Kidney capillary endothelial cell (primary cell): ENCODE measurements at places on chromosomes 7 and 10.

- no peak for DNase-seq
Observed at GRCh38 chr10:104322416-104322782, 15.9 kb downstream of the ITPRIP start.

- no peak for DNase-seq
Observed at GRCh38 chr7:97430006-97430405, 301.9 kb upstream of the TAC1 start.

GRCh38 chr10:72158176-72158575 is 57.6 kb upstream of the ANAPC16 start:
- no peak for DNase-seq

- DNase-seq: no peak
Observed at GRCh38 chr7:44783407-44783806, 13.1 kb upstream of the PPIA start.

- DNase-seq: no peak
Observed at GRCh38 chr7:33926535-33926934, 21.2 kb downstream of the BMPER start.

DNA sequence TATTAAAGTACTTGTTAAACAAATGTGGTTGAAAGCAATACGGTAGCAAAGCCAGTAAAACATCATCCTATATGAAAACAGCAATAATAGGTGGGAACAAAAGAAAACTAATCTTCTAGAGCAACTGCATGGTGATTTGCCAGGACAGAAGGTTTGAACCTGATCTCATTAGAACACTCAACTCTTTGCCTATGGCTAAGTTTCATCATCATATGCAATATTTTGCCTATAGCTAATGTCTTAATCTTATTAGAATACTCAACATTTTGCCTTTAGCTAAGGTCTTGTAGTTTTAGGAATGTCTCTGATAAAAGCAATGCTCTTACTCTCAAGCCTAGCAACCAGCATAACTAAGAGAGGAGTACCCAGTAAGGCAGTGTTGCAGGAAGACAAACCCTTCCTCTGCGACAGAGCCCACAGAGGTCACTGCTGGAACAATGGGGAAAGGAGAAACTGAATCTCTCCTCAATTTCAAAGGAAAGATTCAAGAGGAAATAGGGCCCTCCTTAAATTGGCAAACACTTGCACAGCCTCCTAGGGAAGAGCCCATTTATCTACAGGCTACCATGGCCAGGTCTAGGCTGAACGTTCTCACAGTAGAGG is 38.3 kb downstream of the CADPS2 start:
- no peak for DNase-seq

- DNase-seq: no peak
Observed at GRCh38 chr7:1917221-1918062, 247.4 kb downstream of the ELFN1 start.

DNA sequence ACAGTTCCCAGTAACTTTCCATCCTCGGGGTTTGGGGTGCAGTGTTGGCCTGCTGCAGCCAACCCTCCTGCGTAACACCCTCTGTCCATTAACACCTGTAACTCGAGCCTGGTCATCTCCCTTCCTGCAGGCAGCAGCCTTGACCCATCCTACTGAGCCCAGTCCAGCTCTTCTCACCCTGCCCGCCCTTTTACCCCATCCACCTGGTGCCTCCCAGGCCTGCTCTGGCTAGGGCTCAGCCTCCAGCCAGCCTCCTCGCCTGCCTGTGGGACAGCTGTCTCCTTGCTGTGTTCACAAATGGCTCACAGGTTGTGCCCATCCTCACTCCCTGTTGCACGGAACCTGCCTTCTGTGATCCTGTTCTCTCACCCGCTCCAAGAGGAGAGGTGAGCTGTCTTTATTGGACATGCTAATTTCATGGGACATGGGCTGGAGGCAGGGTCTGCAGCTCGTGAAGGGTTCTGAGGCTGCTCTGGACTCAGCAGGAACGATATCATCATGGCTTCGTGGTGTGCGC is 277.2 kb upstream of the TCERG1L start:
- DNase-seq: no peak

DNA sequence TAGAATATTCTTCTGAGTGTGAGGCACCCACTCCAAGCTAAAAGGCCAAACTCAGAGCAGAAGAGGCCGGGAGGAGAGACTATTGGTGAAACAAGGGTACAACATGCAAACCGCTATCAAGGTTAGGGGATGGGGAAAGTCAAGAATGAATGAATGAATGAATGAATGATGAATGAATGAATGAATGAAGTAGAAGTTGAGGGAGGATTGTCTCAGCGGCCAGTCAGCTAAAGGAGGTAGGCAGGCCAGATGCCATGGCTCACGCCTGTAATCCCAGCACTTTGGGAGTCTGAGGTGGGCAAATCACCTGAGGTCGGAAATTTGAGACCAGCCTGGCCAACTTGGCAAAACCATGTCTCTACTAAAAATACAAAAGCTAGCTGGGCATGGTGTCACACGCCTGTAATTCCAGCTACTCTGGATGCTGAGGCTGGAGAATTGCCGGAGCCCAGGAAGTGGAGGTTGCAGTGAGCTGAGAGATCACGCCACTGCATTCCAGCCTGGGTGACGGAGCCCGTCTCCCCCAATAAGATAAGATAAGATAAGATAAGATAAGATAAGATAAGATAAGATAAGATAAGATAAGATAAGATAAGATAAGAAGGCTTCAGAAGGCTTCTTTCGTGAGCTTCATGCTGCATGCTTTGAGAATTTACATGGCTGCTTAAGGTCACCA is 250.8 kb downstream of the CCDC3 start:
- no peak for DNase-seq

DNA sequence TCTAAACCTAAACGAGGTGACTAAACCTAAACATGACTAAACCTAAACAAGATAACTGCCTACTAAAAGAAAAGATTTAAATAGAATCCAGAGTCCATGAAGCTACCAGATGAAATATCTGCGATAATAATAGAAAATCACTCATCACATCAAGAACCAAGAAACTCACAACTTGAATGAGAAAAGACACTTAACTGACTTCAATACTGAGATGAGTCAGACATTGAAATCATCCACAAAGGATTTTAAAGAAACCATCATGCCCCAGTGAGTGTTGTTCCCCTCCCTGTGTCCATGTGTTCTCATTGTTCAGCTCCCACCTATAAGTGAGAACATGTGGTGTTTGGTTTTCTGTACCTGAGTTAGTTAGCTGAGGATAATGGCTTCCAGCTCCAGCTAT is 416.0 kb downstream of the CALN1 start:
- DNase-seq: no peak

DNA sequence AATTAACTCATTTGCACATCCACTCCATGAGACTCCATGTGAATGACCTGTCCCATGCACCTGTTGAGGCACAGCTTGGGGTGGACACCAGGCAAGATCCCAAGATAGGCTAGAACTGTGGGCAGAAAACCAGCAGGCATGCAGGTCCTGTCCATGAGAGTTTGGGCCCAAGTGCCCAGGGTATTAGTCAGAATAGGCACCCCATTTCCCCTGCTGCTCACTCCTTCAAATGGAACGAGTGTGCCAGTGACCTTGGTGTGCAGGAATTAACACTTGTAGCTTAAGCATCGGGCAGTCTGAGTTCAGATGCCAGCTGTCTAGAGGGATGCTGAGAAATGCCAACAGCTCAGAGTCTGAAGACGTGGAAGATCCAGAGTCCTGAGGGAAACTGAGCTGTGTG is 254.1 kb upstream of the GLI3 start:
- no peak for DNase-seq

DNA sequence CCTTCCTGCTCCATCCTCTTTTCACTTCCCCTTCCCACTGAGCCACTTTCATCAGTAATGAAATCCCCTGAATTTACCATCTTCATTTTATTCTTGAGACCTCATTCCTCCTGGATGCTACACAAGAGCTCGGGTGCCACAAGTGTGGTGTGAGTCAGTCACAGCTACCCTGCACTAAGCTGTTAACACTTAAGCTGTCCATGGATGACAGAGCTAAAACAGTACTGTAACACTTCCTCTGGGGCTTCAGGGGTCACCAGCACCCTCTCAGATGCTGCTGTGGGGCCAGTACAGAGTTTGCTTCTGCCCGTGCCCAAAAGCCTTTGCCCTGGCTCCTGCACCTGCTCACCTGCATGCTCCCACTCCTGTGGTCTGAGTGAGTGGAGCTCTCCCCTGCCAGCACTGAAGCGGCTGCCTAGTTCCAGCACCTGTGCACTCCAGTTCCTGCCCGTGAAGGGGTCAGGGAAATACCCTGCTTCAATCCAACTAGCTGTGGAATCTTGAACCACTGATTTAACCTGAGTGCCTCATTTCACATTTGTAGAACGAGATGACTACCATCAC is 71.9 kb downstream of the POT1 start:
- DNase-seq: no peak

- DNase-seq: peak; percentile 67
Observed at GRCh38 chr10:30687698-30688213, 58.2 kb upstream of the LYZL2 start.

DNA sequence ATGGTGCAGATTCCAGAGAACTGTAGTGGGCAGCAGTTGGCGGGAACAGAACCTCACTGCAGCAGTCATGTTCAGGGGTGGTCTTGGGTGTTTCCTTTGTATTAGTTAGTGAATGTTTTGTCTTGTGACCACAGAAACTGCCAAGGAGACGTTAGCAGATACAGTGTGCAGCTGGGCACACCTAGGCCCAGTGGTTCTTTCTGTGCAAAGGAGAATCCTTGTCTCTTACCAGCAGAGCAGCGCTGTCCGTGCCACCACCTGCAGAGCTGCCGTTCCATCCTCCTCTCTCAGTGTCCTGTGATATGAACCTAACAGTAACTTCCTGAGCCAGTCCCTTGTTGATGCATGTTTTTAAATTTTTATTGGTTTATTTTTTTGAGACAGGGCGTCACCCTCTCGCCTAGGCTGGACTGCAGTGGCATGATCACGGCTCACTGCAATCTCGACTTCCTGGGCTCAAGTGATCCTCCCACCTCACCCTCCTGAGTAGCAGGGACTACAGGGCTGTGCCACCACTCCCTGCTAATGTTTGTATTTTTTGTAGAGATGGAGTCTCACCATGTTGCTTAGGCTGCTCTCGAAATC is 60.6 kb downstream of the WDR37 start:
- DNase-seq: no peak
